Spleen (tissue), 13 donors: ENCODE measurements at places on chromosomes 11 and 22. TPM values are rescaled to one million over a fixed set of nuclear protein-coding genes. Genes with fewer than 3 reads are reported as not detected.

Gene BTBD10
- 23.9 TPM for total RNA-seq

DNA sequence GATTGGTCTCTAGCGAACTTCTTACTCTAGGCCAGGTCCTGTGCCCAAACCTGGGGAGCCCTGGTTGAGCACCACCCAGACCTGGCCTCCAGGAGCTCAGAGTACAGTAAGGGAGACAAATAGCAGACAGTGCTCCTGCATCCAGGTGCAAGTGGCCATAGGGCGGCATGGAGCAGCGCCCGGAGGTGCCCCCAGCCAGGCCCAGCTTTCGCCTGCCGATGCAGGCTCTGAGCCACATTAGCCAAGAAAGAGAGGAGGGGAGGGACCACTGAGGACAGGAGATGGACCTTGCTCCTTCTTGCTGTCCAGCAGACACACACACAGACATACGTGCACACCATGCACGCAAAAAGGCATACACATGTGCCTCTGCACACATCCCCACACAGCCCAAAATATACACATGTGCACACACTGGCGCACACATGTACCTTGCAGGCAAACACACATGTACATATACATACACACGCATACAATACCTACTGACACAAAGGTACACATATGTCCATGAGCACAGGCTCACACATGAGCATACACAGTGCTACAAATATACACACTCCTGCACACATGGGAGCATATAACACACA lies 68.7 kb upstream of the FGF3 start:
- peaks cover 55% of the 10 kb centered on the region for H3K27me3 ChIP-seq
- no peaks in the 10 kb centered on the region for H3K36me3 ChIP-seq
- no peak overlapping the region for H3K27ac ChIP-seq
- no peak overlapping the region for H3K4me3 ChIP-seq

DNA sequence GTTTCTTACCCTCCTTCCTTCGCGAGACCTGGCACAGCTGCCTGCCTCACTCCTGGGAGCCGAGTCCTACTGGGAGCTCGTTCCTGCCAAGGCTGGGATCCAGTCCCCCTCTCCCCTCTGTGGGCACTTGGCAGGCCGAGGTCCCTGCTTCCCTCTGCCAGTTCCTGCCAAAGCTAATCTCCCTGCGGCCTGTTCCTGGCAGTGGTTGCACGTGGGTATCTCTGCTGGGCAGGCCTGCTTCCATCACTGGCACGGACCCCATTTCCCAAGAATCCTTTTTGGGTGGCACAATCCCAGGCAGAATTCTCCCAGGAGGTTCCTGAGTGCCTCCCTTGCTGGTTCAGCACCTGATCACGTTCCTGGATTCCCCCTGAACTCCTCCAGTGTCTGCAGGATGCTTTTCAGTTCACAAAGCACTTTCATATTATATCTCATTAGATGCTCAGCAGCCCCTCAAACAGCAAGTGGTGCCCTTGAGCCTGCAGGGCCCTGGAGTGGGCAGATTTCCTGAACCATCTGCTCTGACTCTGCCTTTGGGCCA lies 96.5 kb downstream of the RRM1 start:
- no peak for DNase-seq
- H3K4me1 ChIP-seq: peaks cover 13% of the 10 kb centered on the region
- no peak overlapping the region for H3K4me3 ChIP-seq
- no peaks in the 10 kb centered on the region for H3K36me3 ChIP-seq
- no peaks in the 10 kb centered on the region for H3K27me3 ChIP-seq

- H3K27me3 ChIP-seq: no peaks in the 10 kb centered on the region
- H3K36me3 ChIP-seq: peaks cover 26% of the 10 kb centered on the region
- peaks cover 23% of the 10 kb centered on the region for H3K4me1 ChIP-seq
Observed at GRCh38 chr22:31652911-31653684, 8.9 kb downstream of the PISD start.

Gene GRM5
- not detected for total RNA-seq
